ENCODE measurements at places on chromosomes 12 and 14.

GRCh38 chr14:106547735-106548434, 1021.5 kb downstream of the TMEM121 start:
- DNase-seq, result no peak

- peak; percentile 27 for DNase-seq
Observed at GRCh38 chr14:104600141-104600643, 4.4 kb downstream of the TMEM179 start.

GRCh38 chr12:128810182-128811127, 13.3 kb downstream of the SLC15A4 start:
- peak; percentile 76 for DNase-seq

- DNase-seq, result no peak
Observed at GRCh38 chr12:80818878-80819277, 102.2 kb downstream of the MYF5 start.

DNA sequence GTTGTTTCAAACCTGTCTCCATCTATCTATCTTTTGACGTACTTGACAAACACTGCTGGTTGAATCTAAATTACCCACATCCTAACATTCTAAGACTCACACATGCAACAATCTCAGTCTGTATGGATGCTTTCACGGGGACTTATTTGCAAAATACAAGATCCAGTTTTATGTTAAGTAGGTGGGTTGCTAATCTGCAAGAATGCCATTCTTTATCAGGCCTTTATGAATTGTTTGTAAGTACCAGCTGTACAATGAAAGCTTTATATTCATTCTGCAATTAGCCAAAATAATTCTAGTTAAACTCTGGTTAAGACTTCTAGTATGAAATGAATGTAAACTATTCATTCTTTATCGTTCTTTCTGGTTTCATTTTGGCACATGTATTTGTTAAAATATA, 135.1 kb downstream of the NAV3 start:
- no peak for DNase-seq

DNA sequence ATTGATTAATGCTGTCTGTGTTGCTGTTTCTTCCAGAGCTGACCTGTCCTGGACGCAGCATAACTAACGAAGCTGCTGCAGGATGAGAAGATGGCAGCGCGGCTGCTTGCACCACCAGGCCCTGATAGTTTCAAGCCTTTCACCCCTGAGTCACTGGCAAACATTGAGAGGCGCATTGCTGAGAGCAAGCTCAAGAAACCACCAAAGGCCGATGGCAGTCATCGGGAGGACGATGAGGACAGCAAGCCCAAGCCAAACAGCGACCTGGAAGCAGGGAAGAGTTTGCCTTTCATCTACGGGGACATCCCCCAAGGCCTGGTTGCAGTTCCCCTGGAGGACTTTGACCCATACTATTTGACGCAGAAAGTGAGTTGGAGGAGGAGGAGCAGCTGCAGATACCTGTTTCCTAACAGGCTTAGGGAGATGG, 71.7 kb downstream of the SCN8A start:
- DNase-seq, result no peak

DNA sequence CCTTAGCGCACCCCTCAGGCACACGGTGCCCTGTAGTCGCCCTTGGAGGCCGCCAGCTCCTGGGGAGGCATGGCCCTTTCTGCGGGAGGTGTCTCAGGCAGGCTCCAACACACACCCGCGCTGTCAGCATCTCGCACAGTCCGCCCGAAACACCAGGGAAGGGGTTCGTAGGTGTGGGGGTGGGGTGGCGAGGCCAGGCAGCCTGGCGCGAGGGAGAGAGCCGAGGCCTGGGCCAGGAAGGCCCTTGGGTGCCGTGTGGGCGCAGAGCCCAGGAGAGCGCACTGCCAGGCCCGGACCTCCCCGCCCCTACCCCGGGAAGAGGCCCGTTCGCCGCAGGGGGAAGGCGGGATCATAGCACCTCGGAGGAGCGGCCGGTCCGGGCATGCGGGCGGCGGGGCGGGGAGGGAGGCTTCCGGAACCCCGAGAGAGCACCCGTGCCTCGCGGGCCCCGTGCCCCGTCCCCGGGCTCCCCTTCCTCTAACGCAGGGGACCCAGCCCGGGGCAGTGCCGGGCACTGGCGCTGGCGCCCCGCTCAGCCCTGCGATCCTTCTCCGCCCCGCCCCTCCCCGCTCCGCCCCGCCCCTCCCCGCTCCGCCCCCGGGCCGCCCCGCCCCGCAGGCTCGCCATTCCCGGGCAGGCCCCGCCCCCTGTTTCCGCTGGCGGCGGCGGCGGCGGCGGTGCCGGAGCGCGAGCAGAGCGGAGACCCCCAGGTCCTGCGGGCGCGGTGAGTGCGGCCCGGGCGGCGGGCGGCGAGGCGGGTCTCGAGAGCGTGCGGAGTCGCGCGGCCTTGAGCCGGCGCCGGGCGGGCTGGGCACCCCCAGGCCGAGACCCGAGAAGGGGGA, at the start of gene TSPAN9:
Gene TSPAN9, plus strand, starts transcription at position 650 of the 842 bp plus-strand sequence. CDS start 123,815 bp downstream, outside the sequence.
- DNase-seq, result peak; percentile 50

- DNase-seq, result no peak
Observed at GRCh38 chr14:94570440-94570839, 9.2 kb downstream of the SERPINA4 start.

GRCh38 chr14:63759456-63759855, 31.6 kb upstream of the SGPP1 start:
- no peak for DNase-seq

DNA sequence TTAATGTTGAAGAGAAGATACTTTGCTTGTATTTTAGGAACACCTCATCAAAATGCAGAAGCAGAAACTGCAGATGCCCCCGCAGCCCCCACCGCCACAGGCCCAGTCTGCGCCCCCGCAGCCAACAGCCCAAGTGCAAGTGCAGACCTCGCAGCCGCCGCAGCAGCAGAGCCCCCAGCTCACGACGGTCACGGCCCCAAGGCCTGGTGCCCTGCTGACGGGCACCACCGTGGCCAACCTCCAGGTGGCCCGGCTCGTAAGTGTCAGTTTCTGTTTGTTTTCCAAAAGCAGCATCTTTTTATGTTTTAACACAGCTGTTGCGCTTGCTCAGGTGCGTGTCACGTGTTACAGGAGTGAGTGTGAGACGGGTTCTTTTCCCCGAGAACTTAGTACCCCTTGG, 79.5 kb downstream of the DDX51 start:
- no peak for DNase-seq

GRCh38 chr12:71756054-71756690, 1.5 kb downstream of the RAB21 start:
- no peak for DNase-seq

GRCh38 chr14:105014631-105015030, 6.3 kb downstream of the CDCA4 start:
- DNase-seq, result no peak

DNA sequence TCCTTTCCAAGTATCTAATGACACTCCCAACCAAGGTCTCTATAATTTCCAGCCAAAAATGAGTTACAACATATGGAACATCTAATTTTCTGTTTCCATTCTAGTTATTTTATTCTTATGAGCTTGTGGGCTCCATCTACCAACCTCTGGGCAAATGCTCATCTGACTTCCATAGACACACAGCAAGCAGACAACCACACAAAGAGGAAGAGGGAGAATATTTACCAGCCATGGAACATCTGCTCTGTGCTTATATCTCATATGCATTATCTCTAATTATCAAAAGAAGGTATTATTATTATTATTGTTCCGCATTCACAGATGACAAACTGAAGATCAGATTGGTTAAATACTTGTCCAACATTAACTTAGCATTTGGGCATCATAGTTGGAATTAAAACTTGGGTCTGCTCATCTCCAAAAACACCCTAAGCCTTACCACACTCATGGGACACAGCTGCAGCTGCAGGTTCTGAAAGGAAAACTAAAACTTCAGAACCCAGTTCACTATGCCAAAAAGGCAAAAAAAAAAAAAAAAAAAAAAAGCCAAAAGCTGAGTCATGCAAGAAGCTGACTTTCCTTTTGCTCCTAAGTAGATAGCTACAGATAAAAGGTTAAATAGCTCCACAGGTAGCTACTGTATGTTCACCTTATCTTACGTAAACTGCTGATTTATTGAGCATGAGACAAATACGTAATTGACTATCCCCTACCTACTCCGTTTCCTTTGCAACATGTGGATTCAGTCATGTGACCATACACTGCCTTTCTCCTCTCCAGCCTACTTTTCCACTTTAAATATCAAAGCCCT, 23.6 kb upstream of the TCL1B start:
- DNase-seq, result no peak

- DNase-seq, result no peak
Observed at GRCh38 chr14:22412926-22413411, 176.1 kb downstream of the DAD1 start.

- DNase-seq, result no peak
Observed at GRCh38 chr14:81826081-81826480, 292.4 kb upstream of the SEL1L start.

GRCh38 chr14:64502887-64503433, 678 bp downstream of the ZBTB25 start:
- DNase-seq, result peak; percentile 51

DNA sequence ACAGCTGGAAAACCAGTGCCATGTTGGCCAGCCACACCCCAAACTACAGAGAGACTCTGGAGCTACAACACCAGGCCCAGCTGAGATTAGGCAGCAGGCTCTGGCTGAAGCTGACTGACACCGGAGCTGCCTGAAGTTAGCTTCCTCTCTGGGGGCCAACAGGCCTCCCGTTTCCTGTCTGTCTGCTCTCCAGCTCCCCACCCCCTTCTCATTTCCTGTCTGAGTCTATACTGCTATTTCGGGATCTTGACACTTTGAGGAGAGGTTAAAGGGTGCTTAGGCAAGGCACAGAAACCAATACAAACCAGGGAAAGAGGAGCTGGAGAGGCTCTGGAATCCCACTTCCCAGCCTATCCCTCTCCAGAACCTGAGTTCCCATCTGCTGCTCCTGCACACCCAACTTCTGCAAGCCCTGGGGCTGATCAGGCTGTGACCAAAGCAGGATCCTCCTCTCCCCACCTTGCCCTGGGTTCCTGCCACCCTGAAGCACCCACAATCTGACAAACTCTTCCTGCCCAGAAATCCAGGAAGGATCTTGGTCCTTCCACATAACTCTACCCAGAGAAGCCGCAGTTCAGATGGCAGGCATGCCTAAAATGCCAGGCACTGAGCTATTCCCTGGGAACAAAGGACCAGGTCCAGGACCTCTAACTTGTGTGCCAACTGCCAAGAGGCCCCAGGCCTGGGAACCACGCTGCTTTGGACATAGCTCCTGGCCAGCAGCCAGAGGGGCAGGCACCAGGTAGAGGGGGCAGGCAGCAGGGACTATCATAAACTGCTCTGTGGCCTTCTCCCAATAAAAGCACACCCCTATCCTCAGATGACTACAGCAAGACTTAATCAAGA, 39.9 kb downstream of the PRPF40B start:
- DNase-seq, result no peak

DNA sequence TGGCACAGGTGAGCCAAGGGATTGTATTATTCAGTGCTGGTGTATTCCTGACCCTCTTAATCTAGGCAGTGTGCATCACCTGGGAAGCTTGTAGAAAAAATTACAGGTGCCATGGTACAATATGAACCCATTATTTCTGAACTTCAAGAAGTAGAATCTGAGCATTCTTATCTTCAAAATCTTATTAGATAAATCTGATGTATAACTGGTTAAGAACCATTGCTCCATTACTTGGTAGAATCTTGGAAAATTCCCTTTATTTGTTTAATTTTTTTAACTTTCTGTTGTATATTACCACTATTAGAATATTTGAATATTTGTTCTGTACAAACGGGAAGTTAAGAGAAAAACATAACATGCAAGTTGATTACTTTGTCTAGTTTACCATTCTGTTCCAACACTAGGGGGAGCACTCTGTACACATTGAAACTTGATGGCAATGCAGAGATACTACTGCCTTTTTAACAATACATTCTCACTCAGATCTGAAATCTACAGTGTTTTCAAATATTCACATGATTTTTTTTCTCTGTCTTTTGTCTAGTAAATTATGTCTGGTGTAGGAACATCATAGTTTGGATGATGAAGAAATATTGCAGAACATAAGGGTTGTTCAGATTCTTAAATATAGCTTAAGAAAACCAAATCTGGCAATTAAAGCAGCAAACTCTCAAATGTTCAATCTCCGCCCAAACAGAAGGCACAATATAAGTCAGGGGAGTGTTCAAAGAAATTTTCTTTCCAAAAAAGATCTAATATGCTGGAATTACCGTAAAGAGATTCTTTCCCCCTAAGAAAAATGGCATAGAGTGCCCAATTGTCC, 196.6 kb downstream of the PCNX1 start:
- peak; percentile 71 for DNase-seq

DNA sequence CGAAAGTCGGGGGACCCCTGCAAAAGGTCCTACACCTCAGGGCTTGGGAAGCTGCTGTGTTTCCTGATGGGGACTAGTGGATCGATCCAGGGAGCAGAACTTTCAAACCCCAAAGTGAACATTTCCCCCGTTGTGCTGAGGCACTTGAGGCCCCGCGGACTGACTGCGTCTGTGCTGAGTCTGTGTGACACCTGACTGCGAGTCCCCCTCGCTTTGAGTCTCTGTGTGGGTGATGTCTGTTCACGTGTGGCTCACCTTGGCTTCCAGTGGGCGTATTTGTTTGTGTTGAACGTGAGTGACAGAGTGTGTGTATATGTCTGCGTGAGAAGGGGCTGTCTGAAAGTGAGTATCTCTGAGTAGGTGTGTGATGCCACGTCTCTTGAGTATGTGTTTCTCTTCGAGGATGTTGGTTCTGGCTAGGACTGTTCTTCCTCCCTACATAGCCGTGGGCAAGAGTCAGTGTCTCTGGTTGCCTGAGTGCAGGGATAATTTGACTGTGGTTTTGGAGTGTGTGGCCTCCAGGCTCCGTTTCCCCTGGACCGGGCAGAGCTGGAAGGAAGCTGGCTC, 1.3 kb downstream of the TEAD4 start:
- peak; percentile 30 for DNase-seq

DNA sequence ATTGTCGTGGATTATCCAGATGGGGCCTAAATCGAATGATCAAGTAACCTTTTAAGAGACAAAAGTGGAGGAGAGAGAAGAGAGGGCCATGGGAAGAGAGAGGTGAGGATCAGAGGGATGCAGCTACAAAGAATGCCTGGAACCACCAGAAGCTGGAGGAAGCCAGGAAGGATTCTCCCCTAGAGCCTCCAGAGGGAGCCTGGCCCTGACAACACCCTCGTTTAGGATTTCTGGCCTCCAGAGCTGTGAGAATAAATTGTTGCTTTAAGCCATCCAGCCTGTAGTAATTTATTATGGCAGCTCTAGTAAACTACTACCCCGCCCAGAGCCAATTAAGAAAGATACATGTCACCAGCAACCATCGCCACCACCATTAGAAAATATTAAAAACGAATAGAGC, 46.2 kb upstream of the GSC start:
- DNase-seq, result no peak

DNA sequence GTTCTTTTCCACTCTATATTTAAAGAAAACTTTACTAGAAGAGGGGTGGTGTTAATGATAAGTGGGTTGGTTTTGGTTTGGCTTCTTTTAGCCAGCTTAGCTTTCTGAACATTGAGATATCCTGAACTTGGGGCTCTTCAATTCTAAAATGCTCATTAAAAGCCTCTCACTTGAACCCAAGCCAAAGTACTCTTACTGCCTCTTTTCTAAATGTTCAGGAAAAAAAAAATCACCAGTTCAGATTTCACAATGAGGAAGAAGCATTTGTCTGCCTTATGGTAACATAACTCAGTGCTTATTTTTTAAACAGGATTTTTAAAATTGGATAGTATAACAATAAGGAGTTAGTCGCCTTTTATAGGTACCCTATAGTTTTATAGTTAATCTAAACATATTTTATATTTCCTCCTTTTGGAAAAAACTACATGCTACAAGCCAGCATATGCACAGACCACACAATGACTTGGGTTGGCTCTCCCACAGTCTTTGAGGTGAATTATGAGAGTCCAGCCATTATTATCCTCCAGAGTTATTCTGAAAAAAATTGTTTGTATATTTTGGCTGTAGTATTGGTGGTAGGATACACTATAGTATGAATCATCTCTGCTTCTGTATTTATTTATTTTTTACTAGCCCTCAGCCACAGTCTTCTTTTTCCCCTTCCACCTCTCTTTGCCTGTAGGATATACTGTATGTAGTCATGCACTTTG, 195.5 kb upstream of the TMPO start:
- no peak for DNase-seq

Measured in cerebellar cortex (tissue), 1 donor.